ENCODE measurements at places on chromosomes 7 and 10. TPM values are rescaled to one million over a fixed set of nuclear protein-coding genes. Genes with fewer than 3 reads are reported as not detected.

DNA sequence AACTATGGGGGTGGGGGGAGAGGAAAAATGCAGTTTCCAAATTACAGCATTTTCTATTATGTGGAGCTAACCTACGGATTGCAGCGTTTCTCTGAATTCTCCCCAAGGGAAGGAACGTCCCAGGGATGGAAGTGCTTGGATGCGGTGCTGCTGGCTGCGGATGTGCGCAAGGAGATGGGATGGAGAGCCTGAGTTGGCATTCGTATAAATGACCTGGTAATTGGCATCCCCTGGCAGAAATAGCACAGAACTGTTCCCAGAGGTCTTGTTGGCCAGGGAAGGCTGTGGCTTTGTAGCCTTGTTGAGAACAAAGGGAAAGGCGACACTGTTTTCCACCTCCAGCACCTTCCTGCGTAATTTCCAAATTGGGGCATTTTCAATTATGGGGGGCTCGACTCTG lies 2.7 kb downstream of the ORAI2 start:
- H3K4me1 ChIP-seq = peaks cover 36% of the 10 kb centered on the region
- peaks cover 14% of the 10 kb centered on the region for H3K36me3 ChIP-seq
- no peak overlapping the region for H3K4me3 ChIP-seq
- H3K27me3 ChIP-seq = no peaks in the 10 kb centered on the region
- no peak overlapping the region for H3K27ac ChIP-seq

- no peaks in the 10 kb centered on the region for H3K36me3 ChIP-seq
- no peaks in the 10 kb centered on the region for H3K27me3 ChIP-seq
- DNase-seq = no peak
- H3K27ac ChIP-seq = no peak overlapping the region
- no peaks in the 10 kb centered on the region for H3K4me1 ChIP-seq
These were observed 192.7 kb downstream of the PTPRN2 start for GRCh38 chr7:158394936-158395335.

DNA sequence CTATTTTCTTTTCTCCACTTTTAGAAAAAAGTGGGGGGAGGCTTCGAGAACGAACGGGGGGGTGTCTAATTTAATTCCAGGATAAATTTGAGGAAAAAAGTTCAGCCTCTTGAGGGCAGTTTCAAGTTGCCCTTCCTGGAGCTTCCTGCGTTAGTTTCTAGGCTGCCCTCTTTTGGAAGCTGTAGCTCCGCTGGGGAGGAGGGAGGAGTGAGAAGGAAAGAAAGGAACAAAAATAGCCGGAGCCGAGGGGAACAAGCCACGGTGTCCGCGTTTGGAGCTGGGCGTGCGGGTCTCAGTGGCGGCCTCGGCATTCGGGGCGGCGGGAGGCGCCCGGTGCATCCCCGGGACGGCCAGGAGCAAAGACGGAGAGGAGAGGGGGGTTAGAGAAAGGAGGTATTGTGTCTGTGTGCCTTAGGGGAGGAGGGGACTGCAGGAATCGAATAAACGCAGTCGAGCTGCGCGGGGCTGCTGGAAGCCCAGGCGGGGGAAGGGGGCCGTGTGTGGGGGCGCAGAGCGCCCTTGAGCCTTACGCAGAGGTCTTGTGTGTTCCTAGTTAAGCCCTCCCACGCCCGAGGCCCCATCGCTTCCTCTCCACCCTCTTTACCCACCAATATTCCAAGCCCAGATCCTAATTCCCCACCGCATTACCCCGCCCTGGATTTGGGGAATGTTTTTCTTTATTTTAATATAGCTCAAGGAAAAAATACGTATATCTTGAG lies 2.0 kb upstream of the TNRC18 start:
- peak overlapping the region; percentile 66 for H3K27ac ChIP-seq
- no peak for DNase-seq
- peaks cover 81% of the 10 kb centered on the region for H3K27me3 ChIP-seq
- H3K36me3 ChIP-seq = no peaks in the 10 kb centered on the region
- no peak overlapping the region for H3K4me3 ChIP-seq

DNA sequence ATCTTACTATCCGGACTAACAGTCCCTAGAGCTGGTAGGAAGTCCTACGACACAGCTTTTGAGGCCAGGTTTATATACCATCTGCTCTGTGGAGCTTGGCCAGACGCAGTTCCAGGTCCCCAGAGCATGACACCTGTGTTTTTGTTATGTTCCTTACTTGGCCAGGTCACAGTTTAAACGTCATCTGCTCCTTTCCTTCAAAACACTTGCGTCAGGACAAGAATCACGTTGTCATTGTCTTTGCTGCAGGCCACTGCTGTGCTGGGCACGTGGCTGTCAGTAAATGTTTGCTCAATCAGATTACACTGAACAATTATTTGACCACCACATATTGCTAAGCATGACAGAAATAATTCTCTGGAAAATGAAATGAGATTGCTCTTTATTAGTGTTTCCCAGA lies 23.9 kb downstream of the SLC18A2 start:
- H3K27me3 ChIP-seq = peaks cover 25% of the 10 kb centered on the region
- peaks cover 3% of the 10 kb centered on the region for H3K4me1 ChIP-seq
- H3K4me3 ChIP-seq = no peak overlapping the region
- no peak overlapping the region for H3K27ac ChIP-seq
- no peaks in the 10 kb centered on the region for H3K36me3 ChIP-seq

DNA sequence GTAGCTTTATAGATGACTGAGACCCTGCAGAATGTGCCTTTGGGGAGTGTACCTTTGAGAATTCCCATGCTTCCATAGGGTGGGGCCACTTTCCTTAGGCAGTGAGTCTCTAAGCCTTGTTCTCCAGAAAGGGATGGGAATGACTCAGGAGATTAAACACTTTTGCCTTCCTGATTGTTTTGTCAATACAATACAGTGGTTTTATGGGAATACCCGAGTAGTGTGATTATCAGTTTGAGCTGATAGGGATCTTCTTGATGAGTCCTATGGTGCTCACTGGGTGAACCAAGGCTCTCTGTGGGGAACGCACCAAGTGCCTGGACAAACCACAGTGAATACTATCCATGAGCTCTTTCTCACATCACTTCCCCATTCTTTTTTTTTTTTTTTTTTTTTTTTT lies 6.3 kb downstream of the MYOF start:
- H3K4me1 ChIP-seq = peaks cover 3% of the 10 kb centered on the region
- H3K4me3 ChIP-seq = no peak overlapping the region
- H3K36me3 ChIP-seq = no peaks in the 10 kb centered on the region

DNA sequence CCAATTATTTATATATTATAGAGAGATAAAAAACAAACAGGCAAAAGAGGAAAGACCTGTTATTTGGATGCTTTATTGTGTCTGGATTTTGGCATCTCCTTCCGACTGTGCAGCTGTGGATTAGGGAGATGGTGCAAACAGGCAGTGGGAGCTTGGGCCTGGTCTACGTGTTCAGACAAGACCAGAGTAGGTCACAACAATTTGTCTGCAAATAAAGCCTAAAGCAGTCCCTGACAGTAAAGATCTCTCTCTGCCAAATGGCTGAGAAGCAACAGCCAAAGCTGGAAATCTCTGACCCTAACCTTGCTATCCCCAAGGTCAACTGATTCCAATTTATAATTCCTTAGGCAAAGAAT lies 82.0 kb downstream of the ABLIM1 start:
- H3K27ac ChIP-seq = no peak overlapping the region
- peaks cover 3% of the 10 kb centered on the region for H3K27me3 ChIP-seq
- H3K4me1 ChIP-seq = no peaks in the 10 kb centered on the region

Gene MSMB
- total RNA-seq = not detected

Gene SLF2
- 41.4 TPM for total RNA-seq

Gene AKR1C8
- total RNA-seq = not detected

Gene ZNF365
- not detected for total RNA-seq

Gene INMT
- not detected for total RNA-seq

Gene ZWINT
- 97.8 TPM for total RNA-seq
